Stimulated activated CD4-positive, alpha-beta T cell treated with anti-CD3 and anti-CD28 coated beads, Interleukin-1b, Interleukin-23, amount 100 ng/mL, for 24 hours (primary cell): ENCODE measurements at places on chromosomes 1 and 21.

DNA sequence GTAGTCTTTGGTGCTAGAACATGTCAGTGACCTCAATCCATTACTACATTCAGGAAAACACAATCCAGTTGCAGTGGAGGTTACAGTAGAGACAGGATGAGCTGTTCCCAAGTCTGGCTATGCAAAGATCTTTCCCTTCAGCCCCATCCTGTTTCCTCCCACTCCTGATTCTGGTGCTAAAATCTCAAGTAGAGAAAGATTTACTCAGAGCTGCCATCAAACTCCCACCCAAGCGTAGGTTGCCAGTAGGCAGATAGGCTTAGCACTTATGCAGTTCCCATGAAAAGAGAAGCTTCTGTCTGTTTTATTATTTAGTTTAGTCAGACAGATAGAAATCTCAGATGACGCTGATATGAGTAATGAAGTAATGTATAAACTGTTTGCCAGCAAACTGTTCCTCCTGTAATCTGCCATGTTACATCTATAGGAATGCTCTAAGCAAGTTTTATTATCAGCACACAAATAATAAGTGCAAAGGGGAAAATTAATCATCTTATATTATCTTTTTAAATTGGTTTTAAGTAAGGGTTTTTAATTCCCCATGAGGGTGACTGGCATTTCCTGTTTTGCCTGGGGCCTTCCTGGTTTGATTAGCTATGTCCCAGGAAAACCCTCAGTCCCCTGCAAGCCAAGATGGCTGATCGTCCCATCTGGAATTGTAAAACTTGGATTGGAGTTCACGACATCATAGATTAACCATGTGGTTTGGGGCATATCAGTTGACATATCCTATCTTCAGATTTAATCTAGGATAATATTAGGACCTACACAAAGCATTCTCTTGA lies 188.3 kb upstream of the PALMD start:
- DNase-seq: no peak

DNA sequence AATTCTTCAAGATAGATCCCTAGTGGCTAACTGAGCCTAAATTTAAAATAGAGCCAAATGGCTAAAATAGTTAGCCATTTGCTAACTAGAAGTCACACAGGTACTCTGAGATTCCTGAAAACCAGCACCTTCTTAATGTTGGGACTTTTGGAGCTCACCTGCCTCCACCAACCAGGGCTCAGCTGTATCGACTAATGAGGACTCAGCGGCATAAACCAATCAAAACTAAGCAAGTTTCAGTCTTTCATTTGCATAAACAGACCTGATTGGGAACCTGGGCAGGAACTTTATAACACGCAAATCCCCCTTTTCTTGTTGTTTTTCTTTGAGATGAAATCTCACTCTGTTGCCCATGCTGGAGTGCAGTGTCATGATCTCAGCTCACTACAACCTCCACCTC lies 28.5 kb downstream of the TNFRSF9 start:
- no peak for DNase-seq

- DNase-seq: peak; percentile 27
These were observed 12.7 kb upstream of the RAB4A start for GRCh38 chr1:229258031-229258756.

DNA sequence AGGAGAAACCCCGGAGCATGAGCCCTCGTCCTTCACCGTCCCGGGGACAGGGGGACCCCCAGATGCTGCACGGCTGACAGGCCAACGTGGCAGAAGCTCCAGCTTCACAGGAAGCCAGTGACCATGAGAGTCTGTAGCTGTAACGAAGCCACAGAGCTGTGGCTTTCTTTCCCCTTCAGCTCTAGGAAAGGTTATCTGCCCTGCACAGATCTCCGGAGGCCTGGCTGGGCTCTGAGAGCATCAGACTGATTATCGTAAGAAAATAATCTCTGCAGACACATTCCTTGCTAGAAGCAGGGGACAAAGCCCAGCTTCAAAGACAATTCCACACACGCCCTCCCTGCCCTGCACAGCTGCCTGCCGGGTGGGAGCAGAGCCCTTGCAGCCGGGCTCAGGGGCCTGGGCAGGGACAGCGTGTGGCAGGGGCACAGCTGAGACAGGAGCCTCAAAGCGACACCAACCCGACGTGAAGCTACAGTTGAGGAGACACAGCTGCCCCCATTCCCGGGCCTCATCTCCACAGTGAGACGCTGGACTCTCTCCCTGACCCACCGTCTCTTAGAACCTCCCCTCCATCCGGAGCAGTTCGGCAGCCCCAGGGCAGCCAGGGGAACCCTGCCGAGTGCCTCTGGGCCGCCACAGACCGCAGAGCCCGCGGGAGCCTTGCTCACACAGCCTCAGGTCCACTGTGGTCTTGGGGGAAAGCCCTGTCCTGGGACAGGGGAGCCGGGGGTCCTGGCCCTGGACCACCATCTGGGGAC lies 30.6 kb downstream of the POFUT2 start:
- no peak for DNase-seq

- no peak for DNase-seq
These were observed 108.3 kb downstream of the HIVEP3 start for GRCh38 chr1:41810446-41810845.

- DNase-seq: no peak
These were observed 930.5 kb downstream of the ADGRL2 start for GRCh38 chr1:82731216-82731615.

- DNase-seq: no peak
These were observed 41.3 kb downstream of the PLPPR4 start for GRCh38 chr1:99305626-99306025.

DNA sequence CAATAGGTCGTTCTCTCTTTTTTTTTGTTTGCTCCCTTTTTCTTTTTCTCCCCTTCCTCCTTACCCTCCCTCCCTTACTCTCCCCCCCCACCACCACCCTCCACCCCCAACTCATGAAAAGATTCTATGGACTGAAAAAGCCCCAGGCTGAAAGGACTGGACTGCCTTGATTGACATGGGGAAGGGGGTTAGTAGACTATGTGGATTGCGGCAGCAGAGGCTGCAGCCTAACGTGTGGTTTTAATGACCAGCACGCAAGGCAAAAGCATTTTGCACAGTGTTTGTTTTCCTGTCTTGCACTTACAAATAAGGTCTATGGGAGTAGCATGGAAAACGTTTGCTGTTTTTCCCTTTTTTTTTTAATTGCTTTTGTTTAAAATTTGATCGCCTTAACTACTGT lies 5.5 kb downstream of the ZBTB18 start:
- DNase-seq: no peak

- DNase-seq: peak; percentile 35
These were observed 50.2 kb upstream of the TSHB start for GRCh38 chr1:114979278-114979891.

- no peak for DNase-seq
These were observed 83.5 kb downstream of the NDUFS5 start for GRCh38 chr1:39109644-39110043.

GRCh38 chr1:236458996-236459395 lies 64.8 kb upstream of the LGALS8 start:
- DNase-seq: no peak

DNA sequence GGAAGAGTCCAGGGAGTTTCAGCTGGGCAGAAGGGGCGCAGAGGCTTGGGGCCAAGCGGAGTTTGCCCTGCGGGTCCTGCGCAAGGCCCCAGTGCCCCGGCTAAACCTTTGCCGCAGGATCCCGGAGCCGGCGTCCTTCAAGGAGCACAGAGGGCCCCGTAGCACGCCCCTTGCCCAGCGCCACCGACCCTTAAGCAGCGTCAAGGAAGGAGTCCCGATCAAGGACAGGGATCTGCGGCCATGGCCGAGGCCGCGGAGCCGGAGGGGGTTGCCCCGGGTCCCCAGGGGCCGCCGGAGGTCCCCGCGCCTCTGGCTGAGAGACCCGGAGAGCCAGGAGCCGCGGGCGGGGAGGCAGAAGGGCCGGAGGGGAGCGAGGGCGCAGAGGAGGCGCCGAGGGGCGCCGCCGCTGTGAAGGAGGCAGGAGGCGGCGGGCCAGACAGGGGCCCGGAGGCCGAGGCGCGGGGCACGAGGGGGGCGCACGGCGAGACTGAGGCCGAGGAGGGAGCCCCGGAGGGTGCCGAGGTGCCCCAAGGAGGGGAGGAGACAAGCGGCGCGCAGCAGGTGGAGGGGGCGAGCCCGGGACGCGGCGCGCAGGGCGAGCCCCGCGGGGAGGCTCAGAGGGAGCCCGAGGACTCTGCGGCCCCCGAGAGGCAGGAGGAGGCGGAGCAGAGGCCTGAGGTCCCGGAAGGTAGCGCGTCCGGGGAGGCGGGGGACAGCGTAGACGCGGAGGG lies 520 bp downstream of the CLIC6 start:
- no peak for DNase-seq

DNA sequence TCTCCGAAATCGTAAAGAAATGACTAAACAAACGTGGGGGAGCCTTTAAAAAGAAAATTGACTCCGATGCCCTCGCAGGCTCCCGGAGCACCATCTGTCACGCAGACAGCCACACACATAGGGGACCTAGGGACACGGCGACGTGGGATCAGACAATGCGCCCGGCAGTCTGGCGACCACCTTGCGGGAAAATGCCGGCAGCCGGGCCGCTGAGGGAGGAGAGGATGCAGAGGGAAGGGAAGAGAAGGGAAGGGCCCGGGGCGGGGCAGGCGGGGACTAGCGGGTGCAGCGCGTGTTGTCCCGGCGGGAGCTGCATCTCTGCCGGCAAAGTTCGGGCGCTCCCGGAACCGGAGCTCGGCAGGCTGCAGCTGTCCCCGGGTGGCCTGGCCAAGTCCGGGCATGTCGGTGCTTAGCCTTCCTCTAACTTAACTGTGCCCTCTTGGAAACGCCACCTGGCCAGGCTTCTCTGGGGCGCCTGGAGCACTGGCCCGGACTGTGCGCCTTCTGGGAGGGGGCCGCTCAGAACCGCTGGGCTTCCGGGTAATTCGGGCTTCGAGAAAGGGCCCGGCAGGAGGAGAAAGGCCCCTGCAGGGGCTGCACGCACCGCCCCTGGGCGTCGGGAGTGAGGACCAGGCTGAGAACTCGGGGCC lies 1.8 kb downstream of the NHLH2 start:
- DNase-seq: no peak

DNA sequence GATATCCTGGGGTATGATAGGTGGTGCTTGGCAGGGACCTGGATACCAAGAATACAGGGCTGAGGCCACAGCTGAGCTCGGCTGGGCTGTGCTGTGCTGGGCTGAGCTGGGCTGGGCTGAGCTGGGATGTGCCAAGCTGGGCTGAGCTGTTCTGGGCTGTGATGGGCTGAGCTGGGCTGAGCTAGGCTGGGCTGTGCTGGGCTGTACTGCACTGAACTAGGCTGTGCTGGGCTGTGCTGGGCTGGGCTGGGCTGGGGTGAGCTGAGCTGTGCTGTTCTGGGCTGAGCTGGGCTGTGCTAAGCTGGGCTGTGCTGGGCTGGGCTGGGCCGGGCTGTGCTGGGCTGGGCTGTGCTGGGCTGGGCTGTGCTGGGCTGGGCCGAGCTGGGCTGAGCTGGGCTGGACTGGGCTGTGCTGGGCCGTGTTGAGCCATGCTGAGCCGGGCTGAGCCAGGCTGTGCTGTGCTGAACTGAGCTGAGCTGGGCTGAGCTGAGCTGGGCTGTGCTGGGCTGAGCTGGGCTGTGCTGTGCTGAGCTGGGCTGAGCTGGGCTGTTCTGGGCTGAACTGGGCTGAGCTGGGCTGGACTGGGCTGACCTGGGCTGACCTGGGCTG lies 94.7 kb upstream of the ACTRT2 start:
- no peak for DNase-seq

DNA sequence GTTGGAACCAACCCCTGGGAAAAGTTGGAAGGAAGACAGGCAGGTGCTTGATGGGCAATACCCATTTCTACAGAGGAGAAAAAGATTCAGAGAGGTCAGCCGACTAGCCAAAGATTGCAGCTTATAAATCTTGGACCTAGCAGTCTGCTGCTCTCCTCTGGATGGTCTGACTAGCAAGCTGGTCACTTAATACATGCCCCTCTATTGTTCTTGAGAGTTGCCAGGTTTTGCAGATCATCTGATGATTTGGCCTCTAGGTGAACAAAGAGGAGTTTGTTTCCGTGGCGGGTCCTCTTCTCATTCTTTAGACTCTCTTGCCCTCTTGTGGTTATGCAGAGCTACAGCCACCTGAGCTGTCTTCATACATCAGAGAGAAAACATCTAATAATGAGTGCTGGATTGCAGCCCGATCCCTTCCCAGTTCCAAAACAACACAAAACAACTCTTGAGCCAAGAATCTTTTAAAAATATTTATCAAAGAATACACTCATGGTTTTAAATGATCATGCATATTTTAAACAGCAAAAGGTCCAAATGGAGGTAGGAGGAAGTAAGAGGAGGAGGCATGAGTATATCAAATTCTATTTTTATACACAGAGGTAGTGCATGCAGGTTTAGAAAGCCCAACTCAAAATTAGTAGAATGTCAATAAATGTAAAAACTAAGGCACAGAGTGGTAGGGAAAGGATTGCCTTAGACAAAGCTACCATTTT lies 115.7 kb downstream of the SLC30A10 start:
- DNase-seq: no peak

- no peak for DNase-seq
These were observed 77.3 kb upstream of the BCAR3 start for GRCh38 chr1:93758842-93759515.

DNA sequence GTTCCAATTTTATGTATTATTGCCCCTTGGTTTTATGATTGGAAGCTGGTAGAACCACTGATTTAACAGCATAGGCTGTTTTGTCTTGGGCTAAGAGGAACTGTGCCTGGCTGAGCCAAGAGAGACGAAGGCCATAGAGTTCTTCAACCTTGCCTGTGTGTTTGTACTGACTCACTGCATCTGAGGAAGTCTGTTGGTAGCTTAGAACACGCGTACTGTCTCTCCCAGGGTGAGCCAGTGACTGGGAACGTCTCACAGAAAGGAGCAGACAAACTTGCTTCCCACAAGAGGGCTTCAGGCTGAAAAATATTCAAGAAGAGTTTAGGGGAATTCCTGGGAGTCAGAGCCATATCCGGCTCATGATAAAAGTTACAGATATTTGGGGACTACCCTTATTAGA lies 14.9 kb downstream of the TMEM51 start:
- no peak for DNase-seq

DNA sequence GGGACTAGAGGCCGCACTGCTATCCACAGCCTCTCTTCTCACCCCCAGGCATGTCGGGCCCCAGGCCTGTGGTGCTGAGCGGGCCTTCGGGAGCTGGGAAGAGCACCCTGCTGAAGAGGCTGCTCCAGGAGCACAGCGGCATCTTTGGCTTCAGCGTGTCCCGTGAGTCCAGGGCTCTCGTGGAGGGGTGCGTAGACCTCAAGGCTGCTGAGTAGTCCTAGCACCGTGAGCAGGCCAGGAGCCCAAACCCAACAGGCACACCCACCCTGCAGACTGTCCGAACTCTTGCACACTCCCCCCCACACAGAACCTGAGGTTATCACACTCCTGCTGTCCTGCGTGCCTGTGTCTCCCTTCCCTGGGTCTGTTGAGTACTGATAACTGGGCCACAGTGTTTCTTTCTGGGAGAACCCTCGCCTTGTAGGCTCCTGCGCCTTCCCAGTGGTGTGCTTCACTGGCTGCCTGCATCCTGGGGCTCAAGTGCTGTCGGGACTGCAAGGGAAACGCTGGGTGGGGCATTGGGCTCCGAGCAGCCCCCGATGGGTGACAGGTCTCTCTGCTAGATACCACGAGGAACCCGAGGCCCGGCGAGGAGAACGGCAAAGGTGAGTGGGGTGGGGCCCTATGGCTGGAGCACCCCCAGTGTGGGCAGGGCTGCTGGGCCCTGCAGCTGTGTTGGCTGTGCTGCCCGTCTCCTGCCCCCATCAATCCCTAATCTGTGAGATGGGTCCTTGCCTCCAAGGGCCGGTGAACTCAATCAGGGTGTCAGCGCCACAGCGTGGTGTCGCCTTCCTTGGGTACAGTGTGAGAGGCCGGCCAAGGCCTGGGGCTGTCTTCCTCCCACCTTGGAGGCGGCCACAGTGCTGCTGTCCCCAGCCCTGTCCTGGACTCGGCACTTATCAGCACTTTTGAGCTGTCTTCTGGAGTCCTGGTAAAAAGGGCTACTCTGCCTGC lies 4.0 kb upstream of the GJC2 start:
- no peak for DNase-seq
